ENCODE measurements at places on chromosomes 11 and 22. TPM values are rescaled to one million over a fixed set of nuclear protein-coding genes. Genes with fewer than 3 reads are reported as not detected.

The C11orf87 gene
- total RNA-seq, result not detected

The SMCO4 gene
- total RNA-seq, result 9.6 TPM

The IFITM10 gene
- total RNA-seq, result 4.9 TPM

The GAL3ST3 gene
- not detected for total RNA-seq

- H3K36me3 ChIP-seq, result no peaks in the 10 kb centered on the region
- no peaks in the 10 kb centered on the region for H3K27me3 ChIP-seq
- DNase-seq, result no peak
- H3K4me3 ChIP-seq, result no peak overlapping the region
- no peaks in the 10 kb centered on the region for H3K4me1 ChIP-seq
- H3K27ac ChIP-seq, result no peak overlapping the region
These were observed 13.8 kb downstream of the MMP20 start for GRCh38 chr11:102611291-102611690.

DNA sequence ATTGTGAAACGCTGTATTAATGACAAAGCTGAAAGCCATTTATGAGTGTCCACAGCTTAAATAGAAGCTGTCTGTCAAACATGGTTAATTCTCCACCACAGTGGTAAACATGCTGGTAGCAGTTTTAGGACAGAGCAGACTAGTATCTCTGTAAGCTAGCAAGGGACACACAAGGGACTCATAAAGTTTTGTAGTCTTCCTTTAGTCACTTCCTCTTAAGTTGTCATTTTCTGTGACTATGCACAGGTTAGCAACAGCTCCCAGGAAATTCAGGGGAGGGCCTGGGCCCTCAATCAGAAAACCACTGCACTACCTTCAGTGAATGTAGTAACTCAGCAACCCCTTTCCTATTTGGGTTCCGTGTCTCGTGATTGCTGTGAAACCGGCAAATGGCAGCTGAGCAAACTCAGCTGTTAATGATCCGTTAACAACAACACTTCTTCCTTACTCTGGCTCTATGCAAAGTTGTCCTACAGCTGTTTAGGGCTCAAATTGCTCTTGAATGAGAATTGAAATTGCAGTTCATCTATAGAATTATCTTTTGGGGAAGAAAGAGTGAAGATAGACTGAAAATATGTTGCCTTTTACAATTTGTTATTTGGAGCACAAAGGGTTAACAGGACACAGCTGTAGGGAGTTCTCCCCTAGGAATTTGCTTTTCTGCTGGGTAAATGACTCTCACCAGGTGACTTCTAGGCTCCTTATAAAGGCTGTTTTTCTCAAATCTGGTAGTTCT, at the start of gene MMP26:
Gene MMP26 (plus strand): TSS at position 731 of the 736 bp plus-strand sequence.
- no peaks in the 10 kb centered on the region for H3K4me1 ChIP-seq
- no peak for DNase-seq
- no peaks in the 10 kb centered on the region for H3K27me3 ChIP-seq
- no peak within 1 kb of the TSS for H3K4me3 ChIP-seq
- H3K36me3 ChIP-seq, result no peaks in the 10 kb centered on the region

DNA sequence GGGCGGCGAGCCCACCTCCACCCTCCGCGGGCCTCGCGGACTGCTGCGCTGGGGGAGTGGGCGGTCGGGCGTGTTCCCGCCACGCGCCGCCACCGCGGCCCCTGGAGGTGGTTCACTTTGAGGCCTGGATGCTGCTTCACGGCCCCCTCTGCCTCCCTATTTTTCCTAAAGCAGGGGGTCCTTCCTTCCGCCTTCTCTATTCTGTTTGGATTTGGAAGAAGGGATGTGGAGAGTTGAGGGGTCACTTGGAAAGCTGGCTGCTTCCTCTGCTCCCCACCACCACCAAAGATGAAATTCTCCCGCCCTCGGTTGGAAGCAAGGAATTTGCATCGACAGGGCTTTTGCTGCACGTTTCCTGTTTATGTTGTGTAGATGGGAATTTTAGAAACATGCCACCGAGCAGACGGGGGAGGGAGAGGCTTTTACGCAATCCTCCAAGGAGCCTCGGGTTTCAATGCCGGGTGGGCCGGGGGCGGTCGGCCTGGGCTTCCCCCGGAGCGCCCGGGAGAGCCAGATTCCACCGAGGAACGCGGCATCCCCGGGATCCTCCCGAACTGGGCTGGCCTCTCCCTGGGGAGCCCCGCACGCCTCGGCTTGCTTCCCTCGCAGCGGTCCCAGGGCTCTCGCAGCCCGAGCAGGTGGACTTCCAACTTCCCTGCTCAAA, 403 bp upstream of the SBF2 start:
- H3K4me3 ChIP-seq, result peak overlapping the region; percentile 81
- peak overlapping the region; percentile 97 for H3K27ac ChIP-seq
- no peaks in the 10 kb centered on the region for H3K27me3 ChIP-seq
- no peaks in the 10 kb centered on the region for H3K36me3 ChIP-seq

GRCh38 chr11:9750551-9750950, 86.7 kb downstream of the SWAP70 start:
- H3K27me3 ChIP-seq, result no peaks in the 10 kb centered on the region
- H3K4me1 ChIP-seq, result peaks cover 23% of the 10 kb centered on the region
- no peak for DNase-seq
- H3K4me3 ChIP-seq, result no peak overlapping the region

- no peaks in the 10 kb centered on the region for H3K36me3 ChIP-seq
- H3K27me3 ChIP-seq, result no peaks in the 10 kb centered on the region
- DNase-seq, result peak; percentile 92
- H3K4me3 ChIP-seq, result no peak overlapping the region
- peaks cover 14% of the 10 kb centered on the region for H3K4me1 ChIP-seq
These were observed 48.8 kb downstream of the ARHGAP32 start for GRCh38 chr11:129143335-129143734.
